Tongue (tissue), 3 donors: ENCODE measurements at places on chromosomes 4 and X. TPM values are rescaled to one million over a fixed set of nuclear protein-coding genes. Genes with fewer than 3 reads are reported as not detected.
A peak's percentile ranks its signal among the peaks of the same experiment; 100 is the strongest.

DNA sequence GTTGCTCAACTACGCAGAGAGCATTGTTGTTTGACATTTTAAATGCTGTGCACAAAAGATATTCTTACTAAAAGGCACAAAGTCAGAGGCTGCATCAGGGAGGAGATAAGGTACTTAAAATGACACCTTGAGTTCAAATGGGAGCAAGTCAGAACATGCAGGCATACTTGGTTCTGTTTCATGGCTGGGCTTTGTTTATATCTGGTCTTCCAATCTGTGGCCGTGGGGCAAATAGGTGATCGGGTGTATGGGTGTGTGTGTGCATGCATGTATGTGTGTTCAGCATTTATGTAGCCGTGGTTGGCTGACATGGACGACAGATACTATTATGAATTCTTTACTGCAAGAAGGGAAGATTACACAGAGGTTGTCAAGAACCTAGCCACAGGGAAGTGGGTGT lies 106.1 kb downstream of the RASL11B start:
- no peak for DNase-seq

DNA sequence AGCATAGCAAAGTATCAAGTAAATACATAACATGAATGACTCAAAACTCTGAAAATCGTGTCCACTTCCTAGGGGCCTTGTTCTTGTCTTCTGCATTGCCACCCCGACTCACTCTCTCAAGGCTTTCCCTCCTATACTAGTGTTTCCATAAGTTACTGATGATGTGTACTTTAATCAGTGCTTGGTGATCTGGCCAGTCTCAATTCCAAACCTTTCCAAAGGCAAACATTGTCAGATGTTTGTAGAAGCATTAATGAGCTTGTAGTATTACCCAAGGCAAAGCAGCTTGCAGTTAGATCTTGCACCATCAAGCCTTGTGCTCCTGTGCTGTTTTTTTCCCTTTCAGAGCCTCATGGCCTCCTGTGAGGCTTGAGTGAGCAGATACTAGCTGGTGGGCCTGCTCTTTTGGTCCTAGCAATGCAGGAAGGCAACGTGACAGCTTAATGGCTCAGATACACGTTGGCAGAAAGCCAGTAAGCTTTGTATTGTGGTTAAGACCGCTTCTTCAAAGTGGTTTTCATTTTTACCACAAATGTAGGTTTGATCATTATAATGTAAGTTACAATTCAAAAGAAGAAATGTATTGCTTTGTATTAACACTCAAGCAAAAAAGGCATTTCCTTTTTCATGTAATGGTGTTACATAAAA lies 51.8 kb downstream of the RBPJ start:
- peak; percentile 57 for DNase-seq

DNA sequence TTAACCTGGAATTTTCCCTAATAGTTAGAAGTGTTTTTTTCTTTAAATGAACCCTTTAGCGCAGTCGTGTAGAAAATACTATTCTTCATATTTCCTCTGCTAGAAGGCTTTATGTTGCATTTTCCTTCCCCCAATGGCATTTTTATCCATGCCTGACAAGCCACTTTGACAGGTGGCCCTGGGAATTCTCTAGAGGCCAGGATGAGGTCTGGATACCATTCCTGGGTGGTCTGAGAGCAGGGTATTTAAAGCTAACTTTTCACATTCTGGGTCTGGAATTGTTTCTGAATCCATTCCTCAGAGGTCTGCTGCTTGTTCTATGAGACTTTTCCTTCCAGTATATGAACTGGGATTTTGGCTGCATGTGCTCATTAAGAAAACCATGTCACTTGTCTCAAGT lies 31.2 kb upstream of the PDGFRA start:
- DNase-seq: no peak

GRCh38 chr4:163535657-163536056 lies 41.2 kb downstream of the TMA16 start:
- no peak for DNase-seq

DNA sequence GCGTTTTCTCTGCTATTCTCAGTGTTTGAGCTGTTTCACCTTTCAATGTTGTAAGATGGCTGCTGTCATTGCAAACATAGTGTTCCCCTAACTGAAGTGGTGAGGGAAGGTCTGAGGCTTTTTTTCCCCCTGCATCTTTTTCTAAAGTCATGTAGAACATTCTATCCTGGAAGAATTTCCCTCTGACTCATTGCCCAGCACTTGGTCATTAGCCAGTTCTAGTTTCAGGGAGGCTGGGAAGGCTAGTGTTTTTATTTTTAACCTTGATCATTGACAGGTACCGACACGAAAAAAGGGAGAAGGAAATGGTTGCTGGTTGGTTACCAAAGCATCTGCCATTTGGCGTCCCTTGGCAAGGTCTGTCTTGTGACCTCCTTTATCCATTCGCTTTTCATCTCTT lies 6.6 kb downstream of the LANCL3 start:
- DNase-seq: no peak

DNA sequence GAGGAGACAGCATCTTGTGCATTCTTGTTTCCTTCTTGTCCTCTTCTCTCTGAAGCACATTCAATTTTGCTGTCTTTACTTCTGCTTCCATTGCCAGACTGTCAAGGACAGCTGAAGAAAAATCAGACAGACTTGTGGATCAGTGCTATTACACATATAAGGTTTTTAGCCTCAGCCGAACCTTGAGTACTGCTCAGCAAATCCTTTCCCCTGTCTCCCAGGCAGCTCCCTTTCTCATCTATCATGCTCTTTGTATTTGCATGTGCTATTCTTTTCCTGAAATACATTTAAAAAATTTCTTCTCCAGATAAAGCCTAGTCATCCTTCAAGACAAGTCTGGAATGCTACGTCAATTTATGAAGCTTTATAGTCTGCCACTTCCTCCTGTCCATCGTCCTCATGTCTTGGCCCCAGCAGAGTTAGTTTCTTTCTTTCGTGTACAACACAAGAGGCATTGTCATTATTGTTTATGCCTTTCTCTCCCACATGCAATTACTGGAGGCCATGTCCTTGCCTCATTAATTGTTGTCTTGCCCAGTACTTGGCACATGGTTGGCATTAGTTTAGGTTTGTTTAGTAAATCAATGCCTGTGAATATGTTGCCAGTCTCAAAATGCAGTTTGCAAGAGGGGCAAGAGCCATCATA lies 45.1 kb downstream of the ADGRL3 start:
- peak; percentile 10 for DNase-seq

DNA sequence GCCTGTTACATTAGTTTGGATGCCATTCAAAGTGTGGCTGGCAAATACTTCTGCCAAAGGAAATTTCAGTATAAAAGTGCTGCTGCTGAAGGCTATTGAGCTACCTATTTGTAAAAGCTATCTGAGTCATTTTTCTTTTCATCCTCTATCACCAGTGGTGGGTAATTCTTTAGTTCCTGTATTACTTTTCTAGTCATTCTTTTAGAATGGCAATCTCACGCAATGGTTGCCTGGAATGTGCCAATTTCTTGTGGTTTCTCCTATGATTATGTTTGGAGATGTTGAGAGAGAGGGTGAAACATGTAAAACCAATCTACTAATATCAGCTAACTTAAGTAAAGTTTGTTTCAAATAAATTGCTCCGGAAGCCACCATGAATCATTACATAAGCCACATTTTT lies 685.0 kb downstream of the RAPGEF2 start:
- no peak for DNase-seq

The XAGE2 gene
- not detected for total RNA-seq

The NUP54 gene
- 58.5 TPM for total RNA-seq

The NEK1 gene
- total RNA-seq: 16.6 TPM

The ZBTB49 gene
- 9.7 TPM for total RNA-seq
